Stimulated activated CD8-positive, alpha-beta memory T cell treated with anti-CD3 and anti-CD28 coated beads, Interleukin-15, amount 100 ng/mL, for 1 hour (primary cell): ENCODE measurements at places on chromosomes 7 and 10.

- DNase-seq: no peak
Measured at GRCh38 chr10:97736403-97736901, 476 bp upstream of the ZFYVE27 start.

DNA sequence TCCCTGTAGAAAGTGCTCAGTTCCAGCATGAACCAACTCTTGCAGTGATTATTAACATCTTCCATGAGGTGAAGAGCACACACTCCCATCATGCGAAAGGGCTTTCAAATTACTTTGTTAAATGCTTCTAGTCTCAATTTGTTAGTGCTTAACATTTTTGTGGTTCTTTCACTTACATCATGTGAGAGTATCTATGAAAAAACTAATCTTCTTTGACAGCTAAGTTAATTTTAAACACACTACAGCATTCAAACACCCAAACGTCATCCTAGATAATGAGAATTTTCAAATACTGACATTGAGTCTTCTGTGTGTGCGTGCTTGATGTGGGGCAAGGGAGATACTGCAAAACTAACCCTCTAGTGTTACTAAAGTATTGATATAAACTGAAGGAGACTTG lies 84.8 kb downstream of the ETV1 start:
- no peak for DNase-seq

GRCh38 chr10:118595598-118596425 lies at the start of gene PRLHR:
Gene PRLHR, minus strand, starts transcription at chr10:118595648. Its CDS starts 404 bp downstream, at chr10:118595244.
- DNase-seq: no peak

DNA sequence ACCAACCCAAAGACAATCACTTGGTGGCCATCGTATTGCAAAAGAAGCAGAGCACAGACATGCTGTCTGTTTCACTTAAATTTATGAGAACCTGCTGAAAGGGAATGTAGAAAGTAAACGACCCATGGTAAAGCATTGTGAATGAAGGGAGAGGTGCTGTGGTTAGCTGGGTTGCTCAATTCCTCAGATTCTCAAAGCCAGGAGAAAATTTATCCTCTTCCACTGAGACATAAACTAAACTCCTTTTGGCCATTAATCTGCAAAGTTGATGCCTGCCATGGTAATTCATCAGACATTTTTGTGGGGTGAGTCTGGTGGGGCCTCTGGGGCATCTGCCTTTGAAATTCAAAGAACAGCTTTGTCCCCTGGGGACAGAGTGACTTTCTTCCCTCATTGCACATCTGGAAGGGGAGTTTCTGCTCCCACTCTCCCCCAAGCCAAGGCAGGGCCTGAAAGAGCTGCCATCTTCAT lies 951.0 kb downstream of the LRMDA start:
- DNase-seq: no peak

- no peak for DNase-seq
Measured at GRCh38 chr7:131603932-131604331, 47.5 kb upstream of the PODXL start.
